ENCODE measurements at places on chromosomes 3 and 15.

DNA sequence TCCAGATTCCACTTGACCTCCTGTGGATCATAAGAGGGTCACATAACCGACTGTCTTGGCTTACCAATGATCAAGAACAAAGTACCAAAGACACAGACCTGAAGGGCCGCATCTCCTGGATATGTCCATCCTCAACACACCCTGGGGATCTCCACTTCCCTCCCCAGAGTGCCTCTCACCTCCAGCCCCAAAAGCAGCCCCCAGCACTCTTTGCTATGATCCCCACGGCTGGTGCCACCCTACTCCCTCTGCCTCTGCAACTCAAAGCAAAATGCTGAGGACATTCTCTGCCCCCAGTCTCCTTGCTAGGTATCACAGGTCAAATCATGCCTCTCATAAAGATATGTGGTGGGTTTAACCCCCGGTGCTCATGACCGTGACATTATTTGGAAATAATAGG is 32.7 kb downstream of the SLCO2A1 start:
- no peak for DNase-seq

DNA sequence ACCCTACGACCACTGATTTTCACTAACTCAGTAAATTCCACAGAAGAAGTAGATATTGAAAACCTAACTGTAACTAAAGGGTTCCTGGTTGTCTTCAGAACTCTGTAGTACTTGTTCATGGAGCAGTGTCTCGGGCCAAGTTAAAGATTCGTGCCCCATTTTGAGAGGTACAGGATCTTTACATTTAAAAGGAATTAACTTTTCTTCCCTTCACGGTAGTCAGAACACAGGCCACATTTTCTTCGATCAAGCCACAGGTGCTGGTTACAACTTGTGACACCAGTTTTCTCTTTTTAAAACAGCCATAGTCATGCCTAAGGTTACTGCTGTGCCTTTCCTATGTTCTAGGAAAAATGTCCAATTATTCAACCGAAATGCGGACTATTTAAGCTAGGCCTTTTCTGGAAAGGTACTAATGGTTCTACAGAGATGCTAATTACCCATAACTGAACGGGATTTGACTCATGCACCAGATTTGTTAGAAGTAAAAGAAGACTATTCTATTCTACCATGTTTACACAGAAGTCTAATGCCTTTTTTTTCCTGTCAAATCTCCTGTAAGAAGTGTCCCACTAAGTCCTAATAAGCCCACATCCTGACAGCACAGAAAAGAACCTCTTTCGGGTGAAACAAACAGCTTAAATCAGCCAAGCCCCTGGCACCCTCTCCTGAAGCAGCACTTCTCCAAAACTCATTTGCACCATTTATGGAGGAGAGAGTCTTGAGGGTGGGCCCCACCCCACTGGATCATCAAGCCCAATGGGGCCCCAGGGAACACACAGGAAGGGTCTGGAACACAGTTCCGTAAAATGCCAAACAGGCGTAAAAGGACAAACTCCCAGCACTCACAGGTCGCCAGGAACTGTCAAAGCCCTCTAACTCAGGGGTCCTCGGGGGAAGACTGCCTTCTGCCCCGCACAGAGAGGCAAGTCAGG is 1.9 kb downstream of the LRIG1 start:
- no peak for DNase-seq

- DNase-seq = no peak
These were observed 397.7 kb downstream of the MAGI1 start for GRCh38 chr3:65641045-65641444.

DNA sequence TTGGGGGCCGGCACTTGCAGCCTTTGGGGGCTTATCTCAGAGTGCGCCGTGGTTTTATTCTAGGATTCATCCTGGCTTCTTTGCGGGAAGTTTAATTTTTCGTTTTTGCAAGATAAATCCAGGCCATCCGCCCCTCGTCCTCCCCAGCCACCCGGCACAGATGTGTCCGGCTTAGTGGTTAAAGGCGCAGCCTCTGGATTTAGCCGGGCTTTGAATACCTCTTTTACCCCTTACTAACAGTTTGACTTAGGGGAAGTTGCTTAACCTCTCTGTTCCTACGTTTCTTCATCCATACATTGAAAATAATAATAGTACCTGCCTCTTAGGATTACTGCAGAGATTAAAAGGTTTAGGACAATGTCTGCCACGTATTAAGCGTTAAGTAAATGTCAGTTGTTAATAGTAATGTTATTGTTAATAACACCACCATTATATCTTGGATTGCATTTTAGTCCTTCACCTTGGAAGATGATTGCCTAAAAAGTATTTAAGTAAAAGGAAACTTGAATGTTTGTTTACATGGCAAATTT is 714 bp downstream of the ECT2 start:
- no peak for DNase-seq

- no peak for DNase-seq
These were observed 79.6 kb upstream of the DCBLD2 start for GRCh38 chr3:98980915-98981596.

DNA sequence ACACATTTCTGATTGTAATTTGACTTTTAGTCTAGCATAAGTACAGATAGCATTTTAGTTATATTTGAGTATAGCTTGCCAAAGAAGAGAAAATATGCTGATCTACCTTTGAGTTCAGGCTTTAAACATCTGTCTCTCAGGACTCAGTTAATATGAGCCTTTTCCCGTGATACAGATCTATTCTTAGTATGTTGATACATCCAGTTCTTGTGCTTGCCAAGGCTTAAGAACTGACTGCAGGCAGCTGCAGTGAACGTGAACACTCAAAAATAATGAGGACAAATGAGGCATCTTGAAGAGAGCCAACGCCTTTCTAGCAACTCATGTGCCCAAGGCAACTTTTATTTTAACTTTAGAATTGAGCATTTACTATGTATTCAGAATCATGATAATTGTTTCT is 325.5 kb downstream of the SI start:
- DNase-seq = no peak

DNA sequence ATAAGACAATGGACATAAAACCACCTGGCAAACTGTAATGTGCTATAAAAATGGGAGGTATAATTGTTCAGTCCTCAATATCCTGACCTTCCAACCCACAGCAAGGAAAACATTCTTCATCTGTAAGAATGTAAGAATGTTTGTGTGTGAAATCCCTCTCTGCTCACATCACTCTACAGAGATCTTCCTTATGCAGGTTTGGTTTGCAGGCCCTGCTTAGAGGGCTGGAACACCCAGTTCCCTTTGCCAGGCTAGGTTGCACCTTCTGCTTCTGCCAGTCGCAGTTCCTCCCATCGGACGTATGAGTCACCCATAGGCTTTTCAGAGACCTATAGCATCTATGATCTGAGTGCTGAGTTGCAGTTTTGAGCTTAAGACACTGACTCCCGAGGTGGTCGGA is 24.1 kb upstream of the MINAR1 start:
- no peak for DNase-seq

DNA sequence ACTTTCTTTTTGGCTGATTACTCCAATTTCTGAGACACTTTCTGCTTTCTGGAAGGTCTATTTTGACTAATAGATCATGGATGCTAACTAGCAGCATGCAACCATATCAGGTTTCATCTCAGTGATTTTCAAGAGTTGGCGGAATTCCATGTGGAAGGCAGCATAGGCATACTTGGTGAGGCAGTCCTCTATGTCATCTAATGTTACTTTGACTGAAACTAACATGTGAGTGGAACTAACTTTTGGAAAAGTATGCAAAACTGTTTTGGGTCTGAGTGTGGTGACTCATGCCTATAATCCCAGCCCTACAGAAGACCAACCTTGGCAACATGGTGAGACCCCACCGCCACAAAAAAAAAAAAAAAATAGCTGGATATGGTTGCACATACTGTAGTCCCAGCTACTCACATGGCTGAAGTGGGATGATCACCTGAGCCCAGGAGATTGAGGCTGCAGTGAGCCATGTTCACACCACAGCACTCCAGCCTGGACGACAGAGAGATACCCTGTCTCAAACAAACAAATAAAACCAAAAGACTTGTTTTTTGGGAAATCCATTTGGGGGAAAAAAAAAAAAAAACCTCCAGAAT is 1033.7 kb downstream of the ROBO1 start:
- DNase-seq = no peak

GRCh38 chr3:41029356-41029755 is 169.9 kb upstream of the CTNNB1 start:
- no peak for DNase-seq

GRCh38 chr3:32780735-32781210 is 37.0 kb upstream of the TRIM71 start:
- DNase-seq = no peak

DNA sequence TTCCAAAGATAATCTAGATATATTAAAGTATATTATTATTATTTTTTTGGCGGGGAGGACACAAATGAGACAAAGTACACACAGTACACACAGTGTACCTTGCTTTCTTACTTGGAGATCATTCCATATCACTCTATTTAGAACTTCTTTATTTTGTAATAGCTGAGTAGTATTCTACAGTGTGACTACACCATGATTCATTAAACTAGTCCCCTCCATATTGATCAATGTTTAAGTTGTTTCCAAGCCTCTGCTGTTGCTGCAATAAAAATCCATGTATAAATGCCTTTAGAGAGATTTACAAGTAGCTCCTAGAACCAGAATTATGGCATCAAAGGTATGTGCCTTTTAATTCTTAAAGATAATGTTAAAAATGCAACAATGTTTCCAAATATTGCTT is 38.8 kb downstream of the PYGO1 start:
- no peak for DNase-seq

DNA sequence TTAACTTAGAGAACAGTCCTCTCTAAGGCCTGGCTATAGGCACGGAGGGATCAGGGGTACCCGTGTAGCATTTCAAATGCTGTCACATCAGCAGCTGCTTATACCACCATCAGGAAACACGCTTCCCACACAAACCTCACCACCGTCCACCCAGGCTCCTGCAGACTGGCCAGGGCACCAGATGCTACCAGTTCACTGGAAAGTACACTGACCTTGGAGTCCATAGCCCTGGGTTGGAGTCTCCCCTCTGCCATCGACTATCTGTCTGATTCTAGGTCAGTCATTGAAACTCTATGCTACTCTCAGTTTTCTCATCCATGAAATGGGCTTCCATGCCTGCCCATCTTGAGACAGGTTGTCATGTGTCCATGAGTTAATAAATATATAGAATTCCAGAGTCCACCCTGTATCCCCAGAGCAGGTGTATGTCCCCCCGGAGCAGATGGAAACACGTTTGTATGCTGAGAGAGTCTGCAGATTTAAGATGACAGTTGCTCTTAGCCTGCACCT is 156.0 kb upstream of the SMAD3 start:
- DNase-seq = no peak

GRCh38 chr15:98865397-98866339 is 141.9 kb downstream of the PGPEP1L start:
- peak; percentile 71 for DNase-seq

- DNase-seq = no peak
These were observed 111.8 kb upstream of the TMC3 start for GRCh38 chr15:81485806-81486205.

DNA sequence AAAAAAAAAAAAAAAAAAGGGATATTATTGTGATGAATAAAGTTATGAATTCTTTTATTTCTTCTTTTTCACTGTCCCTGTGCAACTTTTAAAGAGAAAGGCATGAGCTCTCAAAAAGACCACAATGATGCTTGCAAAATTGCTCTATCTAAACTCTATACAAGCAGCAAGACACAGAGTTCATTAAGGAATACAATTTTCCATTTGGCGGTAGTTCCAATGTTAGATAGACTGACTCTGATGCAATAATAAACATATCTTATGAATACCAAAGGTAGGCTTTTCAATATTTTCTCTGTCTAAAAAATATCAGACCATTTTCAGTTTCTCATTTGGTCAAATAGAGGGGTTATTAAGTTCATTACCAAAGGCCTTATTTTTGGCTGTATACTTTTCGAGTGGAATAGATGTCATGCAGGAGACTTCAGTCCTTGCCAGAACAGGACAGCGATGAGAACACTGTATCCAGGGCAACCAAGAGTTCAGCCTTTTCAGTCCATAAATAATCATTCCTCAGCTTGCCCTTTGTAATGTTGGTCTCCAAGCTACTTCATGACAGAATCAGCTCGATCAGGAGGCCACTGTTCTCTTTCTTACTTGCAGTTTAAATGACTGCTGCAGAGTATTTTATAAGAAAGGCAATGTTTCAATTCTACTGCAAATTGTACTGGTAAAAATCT is 162.9 kb upstream of the FAM3D start:
- no peak for DNase-seq

DNA sequence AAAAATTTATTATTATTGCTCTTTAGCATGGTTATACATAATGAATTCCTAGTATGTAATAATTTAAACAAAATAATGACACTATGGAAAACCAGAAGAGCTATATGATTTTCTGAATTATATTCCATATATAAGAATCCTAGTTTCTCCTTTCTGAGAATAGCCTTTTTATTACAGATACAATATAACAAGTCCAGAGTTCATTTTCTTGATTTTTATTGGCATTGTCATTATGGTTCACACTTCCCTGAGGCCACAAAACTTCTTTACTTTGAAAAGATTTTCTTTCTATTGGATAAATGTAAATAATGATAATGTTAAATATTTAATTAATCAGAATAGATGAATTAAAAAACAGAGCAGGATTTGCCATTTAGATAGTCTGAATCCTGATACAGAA is 362.3 kb upstream of the BCHE start:
- no peak for DNase-seq

DNA sequence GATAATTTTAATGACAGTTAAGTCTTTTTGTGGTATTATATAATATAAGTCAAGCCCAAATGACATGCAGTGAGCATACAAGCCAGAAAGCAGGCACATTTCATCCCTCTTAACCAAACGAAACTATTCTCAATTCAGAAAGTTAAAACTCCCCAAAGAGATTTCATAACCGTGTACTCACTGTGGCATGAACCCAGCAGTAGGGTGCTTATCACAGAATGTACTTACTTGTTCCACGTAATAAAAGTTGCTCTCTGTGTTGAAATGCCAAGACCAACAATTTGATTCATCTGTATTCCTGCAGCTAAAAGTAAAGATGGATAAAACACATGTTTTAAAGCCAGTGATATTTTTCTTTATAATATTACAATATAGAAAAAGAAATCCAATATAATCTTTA is 12.1 kb downstream of the GK5 start:
- no peak for DNase-seq

DNA sequence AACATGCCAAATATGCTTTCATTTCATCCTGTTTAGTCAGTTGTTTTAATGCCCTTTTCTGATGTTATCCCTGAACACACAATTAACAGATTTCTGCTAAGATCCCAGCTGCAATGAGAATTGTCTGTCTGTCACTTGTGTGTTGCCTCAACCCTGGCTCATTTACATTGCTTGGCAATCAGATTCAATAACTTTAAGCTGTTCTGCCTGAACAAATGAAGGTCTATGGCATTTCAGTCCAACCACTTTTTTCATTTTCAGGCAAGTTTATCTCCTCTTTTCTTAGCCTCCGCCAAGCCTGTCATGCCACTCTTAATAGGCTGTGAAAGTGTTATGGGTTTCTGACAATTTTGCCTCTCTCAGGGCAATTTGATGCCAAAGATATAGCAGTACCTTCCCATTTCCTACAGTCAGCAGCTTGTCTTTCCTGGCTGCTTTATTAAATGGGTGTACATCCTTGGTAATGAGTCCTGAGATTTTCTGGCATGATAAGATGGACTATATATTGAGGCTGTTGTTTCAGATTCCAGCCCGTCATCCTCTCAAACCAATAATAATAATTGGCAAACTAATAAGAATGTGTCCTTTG is 68.7 kb upstream of the ADAMTS9 start:
- DNase-seq = no peak

GRCh38 chr15:83833569-83833968 is 179.6 kb downstream of the ADAMTSL3 start:
- no peak for DNase-seq

Data from activated gamma-delta T cell treated with Interleukin-2 at 50 U/mL for 16 hours (primary cell).